ENCODE measurements at places on chromosomes 5 and 9.

- DNase-seq = no peak
These were observed 41.0 kb upstream of the DMRT3 start for GRCh38 chr9:935348-935965.

GRCh38 chr9:121557581-121558447 is 58.2 kb upstream of the GGTA1 start:
- DNase-seq = no peak

DNA sequence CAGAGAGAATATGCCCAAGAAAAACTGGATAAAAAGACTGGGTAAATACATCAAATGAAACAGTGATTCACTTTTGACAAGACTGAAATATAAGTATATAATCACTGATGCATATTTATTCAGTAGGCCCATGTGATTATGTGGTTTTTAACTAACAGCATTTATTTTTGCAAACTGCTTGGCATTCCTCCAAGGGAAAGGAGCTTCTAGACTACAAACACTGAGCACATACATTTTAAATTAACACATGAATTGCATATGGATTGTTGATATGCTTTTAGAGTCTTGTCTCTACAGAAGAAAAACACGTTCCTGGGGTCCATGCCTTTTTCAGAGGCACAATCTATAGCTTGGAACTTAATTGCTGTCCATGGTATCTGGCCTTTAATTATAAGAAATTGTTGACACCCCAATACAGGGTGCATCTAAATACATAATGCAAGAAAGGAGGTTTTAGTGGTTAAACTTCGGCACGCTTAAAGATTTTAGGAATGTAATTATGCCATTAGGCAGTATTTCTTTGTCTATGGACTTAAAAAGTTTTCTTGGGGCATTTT is 6.9 kb upstream of the MEIKIN start:
- DNase-seq = no peak

GRCh38 chr5:31638345-31638744 is 586 bp upstream of the PDZD2 start:
- no peak for DNase-seq

DNA sequence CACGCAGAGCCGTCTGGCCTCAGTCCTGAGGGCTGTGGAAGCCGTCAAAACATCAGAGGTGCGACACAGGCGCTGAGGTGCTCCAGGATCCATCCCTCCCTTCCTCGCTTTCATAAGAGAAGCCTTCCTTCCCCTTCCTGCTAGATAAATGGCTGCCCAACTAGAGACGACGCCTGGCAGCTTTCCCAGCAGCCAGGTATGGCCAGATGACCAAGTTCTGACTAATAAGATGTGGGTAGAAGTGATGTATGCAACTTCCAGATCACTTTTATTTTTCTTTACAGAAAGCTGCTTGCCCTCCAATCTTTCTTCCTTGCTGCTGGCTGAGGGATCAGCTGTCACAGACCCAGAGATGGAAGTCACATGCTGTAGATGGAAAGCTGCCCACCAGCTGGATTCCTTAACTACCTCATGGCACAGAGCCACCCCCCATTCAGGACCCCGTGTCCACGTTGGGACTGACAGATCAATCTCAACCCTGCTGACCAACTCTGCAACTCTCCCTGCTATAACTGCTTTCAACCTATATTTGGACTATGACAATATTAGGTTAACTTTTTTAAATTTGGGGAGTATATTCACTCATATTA is 8.8 kb downstream of the MAPK9 start:
- DNase-seq = no peak

DNA sequence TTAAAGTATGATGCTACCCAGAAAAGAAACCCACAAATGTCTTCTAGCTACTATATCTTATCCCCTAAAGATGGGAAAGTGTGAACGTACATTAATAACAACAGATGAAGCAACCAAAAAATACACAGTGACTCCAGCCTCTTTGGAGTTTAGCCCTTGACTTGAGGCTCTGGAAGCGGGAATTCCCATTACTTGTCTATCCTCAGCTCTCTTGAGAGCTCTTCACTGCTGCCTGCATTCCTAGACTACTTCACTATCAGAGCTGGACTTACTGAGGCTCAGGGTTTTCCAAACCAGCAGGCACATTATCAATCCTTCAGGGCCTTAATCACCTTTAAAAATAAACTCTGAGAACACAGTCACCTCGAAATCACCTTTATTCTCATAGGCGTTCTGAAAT is 1.0 kb upstream of the NME5 start:
- no peak for DNase-seq

DNA sequence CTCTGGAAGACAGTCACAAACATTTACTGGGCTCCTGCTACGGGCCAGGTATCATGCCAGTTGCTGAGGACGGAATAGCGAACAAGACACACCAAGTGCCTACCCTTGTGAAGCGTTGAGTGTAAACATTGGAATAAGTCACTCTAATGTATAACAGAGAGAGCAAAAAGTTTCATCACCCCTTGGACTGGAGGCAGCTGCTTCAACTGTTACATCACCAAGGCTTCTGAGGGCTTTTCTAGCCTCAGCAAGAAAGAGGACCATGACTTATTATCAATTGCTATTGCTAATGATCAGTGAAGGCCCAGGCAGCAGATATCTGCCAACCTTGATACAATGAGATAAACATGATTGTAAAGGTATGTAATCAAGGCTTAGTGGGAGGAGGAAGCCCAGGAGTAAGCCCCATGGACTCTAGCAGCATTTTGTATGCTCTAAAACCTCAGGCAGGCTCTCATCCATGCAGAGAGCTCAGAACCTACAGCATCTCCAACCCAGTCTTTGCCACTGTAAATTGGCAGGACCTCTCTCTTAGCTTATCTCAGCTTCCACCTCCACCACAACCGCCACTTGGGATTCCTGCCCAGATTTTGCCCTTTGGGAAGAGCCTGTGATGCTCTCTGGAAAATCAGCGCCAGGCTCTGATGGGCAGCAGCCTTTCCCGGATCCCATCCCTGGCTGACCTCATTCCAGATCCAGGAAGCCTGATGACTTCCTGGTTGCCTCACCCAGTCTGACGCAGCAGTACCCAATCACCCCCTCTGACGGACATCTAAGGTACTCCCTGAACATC is 54.5 kb downstream of the ADAM19 start:
- no peak for DNase-seq

- no peak for DNase-seq
These were observed 358.9 kb downstream of the ACTL7B start for GRCh38 chr9:108496846-108497245.

- DNase-seq = no peak
These were observed 33.1 kb downstream of the ATP6V0E1 start for GRCh38 chr5:173016598-173017046.

- DNase-seq = no peak
These were observed 699.9 kb upstream of the MEF2C start for GRCh38 chr5:89582768-89583339.

DNA sequence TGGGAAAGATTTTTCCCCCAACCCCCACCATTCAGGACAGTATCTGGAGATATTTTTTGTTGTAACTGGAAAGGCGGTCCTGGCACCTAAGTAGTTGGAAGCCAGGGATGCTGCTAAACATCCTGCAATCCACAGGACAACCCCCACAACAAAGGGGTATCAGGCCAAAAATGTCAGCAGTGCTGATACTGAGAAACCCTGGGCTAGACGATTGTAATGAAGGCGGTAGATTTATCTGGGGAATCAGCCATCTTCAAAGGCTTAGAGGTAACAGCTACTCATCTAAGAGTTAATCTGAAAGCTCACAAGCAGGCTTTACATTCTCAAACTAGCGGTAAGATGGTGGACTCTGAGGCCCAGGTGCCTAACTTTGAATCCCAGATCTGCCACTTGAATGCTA is 59.0 kb upstream of the NMUR2 start:
- no peak for DNase-seq

DNA sequence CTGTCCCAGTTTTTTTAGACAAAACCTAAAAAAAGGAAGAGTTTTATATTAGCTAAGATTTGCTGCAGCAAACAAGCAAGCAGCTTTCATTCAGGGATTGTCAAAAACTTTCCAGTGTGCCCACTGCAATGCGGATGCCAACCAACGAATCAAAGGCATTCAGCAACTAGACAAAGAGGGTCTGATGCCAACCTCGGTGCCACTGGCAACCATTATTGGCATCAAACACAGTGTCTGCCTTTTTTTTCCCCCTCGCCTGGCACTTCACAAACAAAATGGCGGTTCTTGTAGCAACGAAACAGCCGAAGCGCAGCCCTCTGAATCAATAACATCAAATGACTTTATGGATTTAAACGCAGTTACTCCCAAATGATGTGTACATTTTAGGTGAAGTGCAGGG is 10.4 kb downstream of the NFIB start:
- DNase-seq = no peak

DNA sequence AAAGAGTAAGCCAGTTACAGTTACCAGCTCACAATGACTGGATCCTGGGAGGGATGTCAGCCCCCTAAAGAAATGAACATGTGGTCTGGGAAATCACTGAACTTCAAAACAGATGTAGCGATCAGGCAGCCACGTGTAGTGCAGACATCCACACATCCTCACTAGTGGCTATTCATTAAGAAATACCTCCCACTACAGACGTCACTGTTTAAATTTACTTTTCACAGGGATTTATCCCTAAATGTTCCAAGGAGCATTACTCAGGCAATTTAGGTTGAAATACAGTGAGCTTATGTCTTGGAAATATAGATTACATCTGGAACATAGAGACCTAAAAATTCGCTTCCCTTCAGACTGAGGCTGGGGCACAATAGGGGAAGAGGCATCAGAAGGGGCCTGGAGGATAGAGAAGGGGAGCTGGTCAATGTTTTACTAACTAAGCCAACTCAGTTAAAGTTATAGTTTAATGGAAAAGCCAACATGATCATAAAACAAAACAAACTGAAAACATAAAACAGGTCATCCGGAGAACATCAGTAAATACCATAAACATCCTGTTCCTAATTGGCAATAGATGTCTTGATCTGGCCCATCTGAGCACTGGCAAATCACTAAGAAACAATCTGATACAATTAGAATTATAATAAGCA is 92.3 kb downstream of the FANCC start:
- no peak for DNase-seq

DNA sequence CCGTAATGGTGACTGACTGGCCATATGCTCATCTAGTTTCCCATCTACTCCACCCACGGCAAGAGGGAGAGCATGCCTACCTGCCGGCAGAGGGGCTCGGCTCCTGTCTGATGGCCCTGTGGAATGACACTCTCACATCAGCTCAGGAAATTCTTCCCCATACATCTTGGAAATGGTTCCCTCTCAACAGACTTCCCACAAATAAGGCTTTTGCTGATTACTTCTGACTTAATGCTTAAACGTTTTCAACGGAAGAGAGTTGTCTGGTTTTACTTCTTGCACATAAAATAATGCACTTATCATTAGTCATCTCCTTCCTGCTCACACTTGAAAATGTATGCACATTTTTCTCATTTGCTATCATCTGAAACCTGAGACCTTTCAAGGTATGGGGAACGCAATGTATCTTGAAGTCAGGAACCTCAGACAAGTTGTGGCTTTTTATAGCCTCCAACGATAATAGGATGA is 129.5 kb downstream of the TTLL11 start:
- DNase-seq = no peak

DNA sequence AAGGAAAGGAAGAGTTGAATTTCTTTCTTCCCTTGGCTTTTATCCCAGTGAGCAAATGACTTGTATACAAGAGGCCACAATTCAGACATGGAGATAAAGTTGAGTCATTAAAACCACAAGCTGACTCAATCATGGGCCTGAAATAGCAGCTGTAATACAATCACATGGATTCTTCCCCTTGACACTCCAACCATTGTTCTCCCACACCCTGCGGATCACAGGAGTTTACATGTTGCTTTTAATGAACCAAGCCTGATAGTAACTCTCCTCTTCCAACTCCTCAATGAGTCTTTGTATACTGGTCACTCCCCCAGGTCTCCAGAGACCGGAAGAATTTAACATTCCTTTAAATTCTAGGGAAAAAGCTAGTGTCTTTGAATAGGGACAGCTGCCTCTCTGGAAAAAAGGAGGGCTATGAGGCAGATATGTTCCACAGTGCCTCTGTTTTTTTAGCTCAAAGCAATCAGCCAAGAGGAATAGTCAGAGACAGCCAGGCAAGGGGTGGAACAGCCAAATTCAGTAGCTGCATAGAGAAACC is 32.4 kb downstream of the PCDHGC5 start:
- no peak for DNase-seq

- DNase-seq = peak; percentile 96
These were observed at the start of gene SET for GRCh38 chr9:128688501-128689292. Gene SET (plus strand): TSS chr9:128689222. CDS start chr9:128689583, 361 bp downstream.

- no peak for DNase-seq
These were observed 29.9 kb downstream of the CD180 start for GRCh38 chr5:67166460-67167285.

DNA sequence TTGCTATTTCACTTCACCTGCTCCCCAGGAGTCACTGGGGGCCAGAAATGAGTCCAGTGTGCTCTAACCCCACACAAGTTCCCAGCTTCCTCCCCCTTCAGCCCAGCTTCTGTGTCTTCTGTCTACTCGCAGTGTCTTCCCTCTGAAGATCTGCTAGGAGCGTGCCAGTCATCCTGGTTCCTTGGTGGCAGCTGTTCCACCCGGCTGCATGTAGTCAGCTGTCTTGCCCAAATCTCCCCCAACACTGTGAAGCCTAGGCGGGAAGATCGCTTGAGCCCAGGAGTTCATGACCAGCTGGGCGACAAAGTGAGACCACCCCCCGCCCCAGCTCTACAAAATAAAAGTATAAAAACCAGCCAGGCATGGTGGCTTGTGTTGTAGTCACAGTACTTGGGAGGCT is 154.0 kb downstream of the GDNF start:
- no peak for DNase-seq

GRCh38 chr9:109556786-109557185 is 58.7 kb upstream of the PTPN3 start:
- no peak for DNase-seq

DNA sequence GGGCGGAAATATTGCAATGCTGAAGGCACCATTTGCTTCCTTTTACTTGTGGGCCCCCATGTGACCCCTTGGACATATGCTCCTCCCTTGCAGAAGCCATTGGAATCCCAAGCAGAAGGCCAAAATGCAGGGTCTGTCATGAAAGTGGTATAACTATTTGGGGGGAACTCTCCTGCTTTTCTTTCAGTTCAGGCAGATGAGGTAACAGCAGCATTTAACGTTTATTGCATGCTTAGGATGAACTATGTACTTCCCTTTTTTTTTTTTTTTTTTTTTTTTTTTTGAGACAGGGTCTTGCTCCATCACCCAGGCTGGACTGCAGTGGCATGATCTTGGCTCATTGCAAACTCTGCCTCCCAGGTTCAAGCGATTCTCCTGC is 7.8 kb downstream of the FOXI1 start:
- DNase-seq = no peak

GRCh38 chr5:84248013-84248412 is 136.7 kb downstream of the EDIL3 start:
- no peak for DNase-seq
